ENCODE measurements at places on chromosomes 11 and 22.

DNA sequence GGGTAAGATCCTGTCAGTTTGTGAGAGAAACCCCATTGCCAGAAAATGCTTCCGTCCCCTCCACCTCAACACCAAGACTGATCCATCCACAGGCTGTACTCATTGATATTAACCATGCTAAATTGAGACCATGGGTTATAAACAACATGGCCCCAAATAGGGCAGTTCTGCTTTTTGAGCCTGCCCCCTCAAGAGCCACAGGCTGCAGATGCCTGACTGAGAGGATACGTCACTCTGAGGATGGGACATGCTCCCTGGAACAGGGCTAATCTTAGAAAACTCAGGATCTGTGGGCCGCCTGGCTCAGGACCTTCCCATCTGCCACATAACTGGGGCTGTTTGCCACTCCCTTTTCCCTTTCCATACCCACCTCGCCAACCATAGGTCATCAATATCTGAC lies 99.8 kb downstream of the MICAL2 start:
- DNase-seq = peak; percentile 0

- no peak for DNase-seq
Measured at GRCh38 chr11:48108231-48109045, 108.2 kb upstream of the OR4B1 start.

GRCh38 chr11:79321263-79321662 lies 119.6 kb downstream of the TENM4 start:
- DNase-seq = no peak

GRCh38 chr11:131146827-131147490 lies 223.5 kb upstream of the NTM start:
- no peak for DNase-seq

DNA sequence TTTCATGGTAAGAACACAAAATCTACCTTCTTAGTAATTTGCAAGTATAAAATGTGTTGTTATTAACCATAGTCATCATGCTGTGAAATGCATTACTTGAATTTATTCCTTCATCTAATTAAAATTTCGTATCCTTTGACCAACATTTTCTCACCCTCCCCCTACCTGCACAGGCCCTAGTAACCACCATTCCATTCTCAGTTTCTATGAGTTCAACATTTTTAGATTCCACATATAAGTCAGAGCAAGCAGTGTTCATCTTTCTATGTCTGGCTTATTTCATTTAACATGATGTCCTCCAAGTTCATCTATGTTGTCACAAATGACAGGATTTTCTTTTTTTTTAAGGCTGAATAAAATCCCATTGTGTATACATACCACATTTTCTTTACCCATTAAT lies 43.5 kb upstream of the CCDC179 start:
- DNase-seq = no peak

DNA sequence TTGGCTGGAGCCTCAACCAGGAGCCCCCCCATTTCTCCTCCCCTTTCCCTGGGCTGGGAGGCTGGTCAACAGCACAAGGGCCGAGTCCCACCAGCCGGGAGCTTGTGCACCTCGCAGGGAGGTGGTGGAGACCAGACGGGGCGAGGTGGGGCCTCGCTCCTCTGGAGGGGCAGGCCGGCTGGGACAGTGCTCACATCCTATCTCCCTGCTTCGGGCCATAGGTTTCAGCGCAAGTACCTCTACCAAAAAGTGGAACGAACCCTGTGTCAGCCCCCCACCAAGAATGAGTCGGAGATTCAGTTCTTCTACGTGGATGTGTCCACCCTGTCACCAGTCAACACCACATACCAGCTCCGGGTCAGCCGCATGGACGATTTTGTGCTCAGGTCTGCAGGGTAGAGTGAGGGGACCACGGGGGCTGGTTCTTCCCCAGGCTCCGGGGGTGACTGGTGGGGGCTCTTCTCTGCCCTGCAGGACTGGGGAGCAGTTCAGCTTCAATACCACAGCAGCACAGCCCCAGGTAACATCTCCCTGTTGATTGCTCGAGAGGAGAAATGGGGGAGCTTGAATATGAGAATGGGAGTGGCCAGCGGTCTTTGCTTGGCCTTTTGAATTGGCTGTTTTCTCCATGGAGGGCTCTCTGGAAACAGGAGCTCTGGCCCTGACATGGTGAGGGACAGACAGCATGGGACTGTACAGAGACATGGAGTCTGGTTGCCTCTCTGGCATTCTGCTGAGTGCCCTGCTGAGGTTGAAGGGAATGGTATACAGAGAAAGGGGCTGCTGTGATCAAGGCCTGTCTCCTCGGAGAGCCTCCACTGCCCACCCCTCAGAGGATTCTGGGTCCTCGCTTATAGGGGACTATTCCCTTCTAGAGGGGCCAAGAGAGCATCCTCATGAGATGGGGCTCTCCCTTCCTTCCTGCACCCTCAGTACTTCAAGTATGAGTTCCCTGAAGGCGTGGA lies 3.3 kb downstream of the SIDT2 start:
- no peak for DNase-seq

- no peak for DNase-seq
Measured at GRCh38 chr11:17918049-17918605, 94.7 kb downstream of the SERGEF start.

DNA sequence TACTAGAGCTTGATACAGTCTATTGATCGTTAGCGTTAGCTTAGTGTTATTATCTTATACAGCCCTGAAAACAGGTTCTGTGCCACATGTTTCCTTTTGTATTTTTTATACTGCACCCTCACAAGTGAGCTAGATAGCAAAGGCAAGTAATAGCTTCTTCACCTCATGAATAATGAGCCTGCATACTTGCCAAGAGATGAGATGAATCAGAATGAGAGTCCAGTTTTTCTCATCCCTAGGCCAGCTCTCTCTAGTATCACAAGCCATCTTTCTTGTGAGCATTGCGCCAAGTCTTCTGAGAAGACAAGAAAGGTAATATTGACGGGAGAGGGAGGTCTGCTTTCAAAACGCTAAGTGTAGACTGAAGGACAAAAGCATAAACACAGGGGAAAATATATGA lies 8.7 kb upstream of the CARD18 start:
- DNase-seq = no peak

GRCh38 chr11:66111158-66111557 lies 41.1 kb downstream of the PACS1 start:
- no peak for DNase-seq

DNA sequence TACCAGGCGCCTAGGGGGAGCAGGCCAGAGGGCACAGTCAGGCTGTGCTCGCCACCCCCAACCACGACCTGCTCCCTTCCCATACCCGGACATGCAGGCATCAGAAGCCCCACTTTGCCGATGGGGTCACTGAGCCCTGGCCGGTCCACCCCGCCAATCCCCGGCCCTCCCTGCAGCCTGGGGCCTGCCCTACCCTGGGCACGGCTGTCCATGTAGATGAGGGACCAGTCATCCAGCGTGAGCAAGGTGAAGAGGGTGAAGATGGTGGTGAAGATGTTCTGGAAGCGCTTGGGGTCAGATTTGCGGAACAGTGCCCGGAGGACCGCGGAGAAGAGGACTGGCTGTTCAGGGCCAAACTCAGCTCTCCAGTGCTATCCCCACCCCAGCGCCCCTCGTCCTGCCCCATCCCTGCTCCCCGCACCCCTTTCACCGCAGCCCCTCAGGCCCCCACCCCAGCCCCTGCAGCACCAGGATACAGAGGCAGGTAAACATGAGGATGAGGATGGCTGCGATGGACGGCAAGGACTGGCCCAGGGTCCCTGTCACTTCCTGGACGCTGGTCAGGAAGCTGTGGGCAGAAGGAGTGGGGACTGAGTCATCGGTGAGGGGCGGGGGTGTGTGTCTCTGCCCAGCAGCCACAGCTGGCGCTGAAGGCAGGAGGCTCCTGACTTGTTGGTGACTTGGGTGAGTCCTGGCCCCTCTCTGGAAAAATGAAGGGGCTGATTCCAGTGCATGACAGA lies 5.5 kb downstream of the CATSPER1 start:
- peak; percentile 78 for DNase-seq

- no peak for DNase-seq
Measured at GRCh38 chr11:62875698-62876478, 4.8 kb upstream of the SLC3A2 start.

DNA sequence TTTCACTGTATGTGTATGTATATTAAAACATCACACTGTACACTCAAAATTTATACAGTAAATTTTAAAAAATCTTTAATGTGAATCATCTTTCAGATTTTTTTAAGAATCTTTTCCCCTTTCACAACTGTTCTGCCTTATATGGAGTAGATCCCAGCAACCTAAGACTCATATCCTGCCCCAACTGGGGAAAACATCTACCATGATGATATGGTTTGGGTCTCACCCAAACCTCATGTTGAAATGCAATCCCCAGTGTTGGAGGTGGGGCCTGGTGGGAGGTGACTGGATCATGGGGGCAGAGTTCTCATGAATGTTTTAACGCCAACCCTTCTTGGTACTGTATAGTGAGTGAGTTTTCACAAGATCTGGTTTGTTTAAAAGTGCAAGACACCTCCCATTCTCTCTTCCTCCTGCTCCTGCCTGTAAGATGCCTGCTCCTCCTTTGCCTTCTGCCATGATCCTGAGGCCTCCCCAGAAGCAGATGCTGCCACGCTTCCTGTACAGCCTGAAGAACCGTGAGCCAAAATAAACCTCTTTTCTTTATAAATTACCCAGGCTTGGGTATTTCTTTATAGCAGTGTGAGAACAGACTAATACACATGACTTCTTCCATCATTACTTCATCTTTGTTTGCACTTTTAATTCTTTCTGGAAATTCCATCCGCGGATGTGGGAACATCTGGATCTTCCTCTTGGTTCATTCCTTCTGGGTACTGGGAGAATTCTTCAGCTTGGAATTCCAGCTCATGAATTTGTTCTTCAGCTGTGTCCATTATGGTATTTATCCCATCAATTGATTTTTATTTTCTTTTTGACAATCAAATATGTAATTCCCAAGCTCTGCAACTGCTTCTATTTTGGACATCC lies 36.9 kb downstream of the LINC01488 start:
- DNase-seq = no peak

DNA sequence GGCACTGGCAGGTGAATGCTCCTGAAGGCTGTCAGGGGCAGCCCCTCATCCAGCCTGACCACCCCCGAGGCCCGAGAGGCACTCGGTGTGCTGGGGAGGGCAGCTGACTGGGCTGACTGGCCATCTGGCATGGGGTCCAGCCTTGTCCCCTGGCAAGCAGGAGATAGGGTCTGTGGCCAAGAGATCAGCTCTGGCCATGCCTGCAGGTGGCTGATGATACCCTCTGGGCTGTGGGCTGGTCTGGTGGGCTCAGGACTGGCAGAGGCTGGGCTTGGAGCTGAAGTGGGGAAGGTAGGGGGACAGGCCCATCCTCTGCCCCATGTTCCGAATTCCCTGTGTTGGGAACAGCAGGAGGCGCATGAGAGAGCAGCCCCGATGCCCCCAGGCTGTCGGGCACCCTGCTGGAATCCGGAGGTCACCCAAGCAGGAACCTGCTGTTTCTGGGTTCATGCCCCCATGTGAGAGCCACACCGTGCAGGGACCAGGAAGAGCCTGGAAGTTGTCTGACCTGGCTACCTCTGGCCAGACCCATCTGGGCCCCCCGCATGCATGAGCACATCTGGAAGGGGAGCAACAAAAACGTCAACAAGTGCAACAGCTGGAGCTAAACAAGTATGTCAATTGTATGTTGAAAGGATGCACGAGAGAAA lies 527.0 kb downstream of the TBC1D22A start:
- DNase-seq = no peak

- DNase-seq = no peak
Measured at GRCh38 chr22:44930711-44931035, 79.1 kb downstream of the PHF21B start.

DNA sequence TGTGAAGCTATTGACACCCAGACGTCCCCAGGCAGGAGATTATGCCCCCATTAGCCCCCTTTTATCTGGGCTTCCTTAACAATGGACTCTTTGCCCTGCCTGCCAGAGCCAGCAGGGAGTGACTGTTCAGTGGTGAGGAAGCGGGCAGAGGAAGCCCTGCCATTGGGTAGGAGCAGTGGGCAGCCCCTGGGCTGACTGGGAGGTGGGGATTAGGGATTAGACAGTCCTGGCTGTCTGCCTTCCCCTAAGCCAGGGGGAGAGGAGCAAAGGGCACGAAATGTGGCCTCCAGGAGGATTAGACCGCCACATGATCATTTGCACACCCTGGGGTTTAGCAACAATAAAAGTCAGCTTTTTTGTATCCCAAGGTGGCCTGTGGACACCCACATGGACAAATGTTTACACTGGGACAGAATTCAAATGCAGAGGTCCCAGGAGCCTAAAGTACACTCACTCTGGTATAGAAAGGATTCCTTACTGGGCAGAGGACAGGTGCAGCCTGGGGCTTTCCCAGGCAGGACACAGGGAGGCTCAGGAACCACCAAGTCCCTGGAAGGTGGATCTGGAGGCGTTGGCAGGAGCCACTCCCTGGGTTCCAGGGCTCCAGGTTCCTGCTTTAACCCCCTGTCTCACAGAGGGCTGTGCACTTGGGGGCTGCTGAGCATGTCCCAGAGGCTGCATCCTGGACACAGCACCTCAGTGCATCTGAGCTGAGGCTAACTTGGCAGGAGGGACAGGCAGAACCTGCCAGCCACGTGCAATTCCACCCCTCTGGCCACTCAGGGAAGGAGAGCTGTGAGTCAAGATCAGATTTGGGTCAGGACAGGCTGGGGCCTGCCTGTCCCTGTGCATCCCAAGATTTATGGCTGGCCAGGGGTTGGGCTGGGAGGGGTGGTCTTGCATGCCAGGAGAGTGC lies 2.1 kb downstream of the PNPLA3 start:
- DNase-seq = no peak

GRCh38 chr22:28873183-28873963 lies 10.0 kb upstream of the ZNRF3 start:
- no peak for DNase-seq

- DNase-seq = no peak
Measured at GRCh38 chr11:12182302-12182675, 71.9 kb downstream of the MICAL2 start.

DNA sequence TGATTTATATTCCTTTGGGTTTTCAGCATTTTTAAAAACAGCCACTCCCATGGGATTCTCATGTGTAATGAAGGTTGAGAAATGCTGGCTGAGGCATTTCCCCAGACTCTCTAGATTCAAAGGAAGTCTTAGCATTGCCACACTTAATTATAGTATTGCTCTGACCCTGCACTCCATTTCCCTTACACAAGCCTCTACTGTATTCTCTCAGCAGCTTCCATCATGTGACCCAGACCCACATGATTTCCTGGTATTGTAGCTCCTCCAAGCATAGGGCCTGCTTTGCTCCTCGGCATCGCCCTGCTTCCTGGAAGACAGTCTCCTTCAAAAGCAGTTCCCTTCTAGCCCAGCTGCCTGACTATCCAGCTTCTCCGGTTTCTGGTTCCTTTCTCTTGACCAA lies 261.5 kb downstream of the LARGE1 start:
- peak; percentile 83 for DNase-seq

- peak; percentile 46 for DNase-seq
Measured at GRCh38 chr22:17785185-17786184, 11.2 kb upstream of the BID start.
